Activated T-cell treated with anti-CD3 and anti-CD28 coated beads, Interleukin-2, amount 50 U/mL, for 72 hours (primary cell): ENCODE measurements at places on chromosomes 4 and X. TPM values are rescaled to one million over a fixed set of nuclear protein-coding genes. Genes with fewer than 3 reads are reported as not detected.
A peak's percentile ranks its signal among the peaks of the same experiment; 100 is the strongest.

- peaks cover 20% of the 10 kb centered on the region for H3K27me3 ChIP-seq
- H3K27ac ChIP-seq: no peak overlapping the region
- DNase-seq: no peak
- H3K4me3 ChIP-seq: no peak overlapping the region
- H3K36me3 ChIP-seq: no peaks in the 10 kb centered on the region
- no peaks in the 10 kb centered on the region for H3K4me1 ChIP-seq
These were observed 42.6 kb downstream of the SHROOM4 start for GRCh38 chrX:50771382-50771781.

DNA sequence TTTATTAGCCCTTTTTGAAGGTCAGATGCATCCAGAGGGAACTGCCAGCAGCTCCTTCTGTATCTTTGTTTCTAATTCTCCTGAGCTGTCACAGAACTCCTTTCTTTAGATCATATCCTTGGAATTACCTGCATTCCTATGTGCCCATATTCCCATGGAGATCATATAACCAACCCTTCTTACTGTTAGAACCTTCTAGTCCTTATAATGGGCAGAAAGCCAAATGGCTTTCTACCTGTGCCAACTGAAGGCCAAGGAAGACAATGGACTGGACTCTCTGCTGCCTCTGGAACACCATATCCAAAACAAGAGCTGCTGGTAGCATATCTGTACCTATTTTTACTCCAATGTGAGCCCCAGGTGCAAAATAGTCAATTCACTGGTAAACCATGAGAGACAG is 60.7 kb downstream of the TBC1D9 start:
- no peaks in the 10 kb centered on the region for H3K36me3 ChIP-seq
- H3K4me3 ChIP-seq: no peak overlapping the region
- H3K4me1 ChIP-seq: no peaks in the 10 kb centered on the region
- H3K27me3 ChIP-seq: peaks cover 7% of the 10 kb centered on the region
- DNase-seq: no peak

GRCh38 chr4:125353131-125353530 is 38.4 kb downstream of the FAT4 start:
- H3K27ac ChIP-seq: no peak overlapping the region
- H3K27me3 ChIP-seq: no peaks in the 10 kb centered on the region
- no peak overlapping the region for H3K4me3 ChIP-seq
- no peaks in the 10 kb centered on the region for H3K4me1 ChIP-seq
- no peaks in the 10 kb centered on the region for H3K36me3 ChIP-seq
- no peak for DNase-seq

DNA sequence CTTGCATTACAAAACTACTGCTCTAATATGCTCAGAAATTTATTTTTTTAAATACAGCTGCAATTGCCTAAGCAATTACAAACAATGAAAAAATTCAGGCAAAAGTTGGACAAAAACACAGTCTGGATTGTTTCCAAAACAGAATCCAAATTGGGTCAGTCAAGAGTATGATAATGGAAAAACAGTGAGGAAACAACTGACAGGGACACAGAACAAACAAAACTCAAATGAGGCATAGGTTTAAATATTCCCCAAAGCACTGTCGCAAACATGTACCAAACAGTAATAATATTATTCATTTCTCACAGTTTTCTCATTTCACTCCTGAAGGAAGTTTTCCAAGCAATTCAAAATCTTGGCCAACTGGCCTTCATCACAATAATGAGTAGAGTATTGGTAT is 386.6 kb downstream of the CENPC start:
- no peaks in the 10 kb centered on the region for H3K27me3 ChIP-seq
- H3K27ac ChIP-seq: no peak overlapping the region
- no peak for DNase-seq
- H3K4me3 ChIP-seq: no peak overlapping the region

DNA sequence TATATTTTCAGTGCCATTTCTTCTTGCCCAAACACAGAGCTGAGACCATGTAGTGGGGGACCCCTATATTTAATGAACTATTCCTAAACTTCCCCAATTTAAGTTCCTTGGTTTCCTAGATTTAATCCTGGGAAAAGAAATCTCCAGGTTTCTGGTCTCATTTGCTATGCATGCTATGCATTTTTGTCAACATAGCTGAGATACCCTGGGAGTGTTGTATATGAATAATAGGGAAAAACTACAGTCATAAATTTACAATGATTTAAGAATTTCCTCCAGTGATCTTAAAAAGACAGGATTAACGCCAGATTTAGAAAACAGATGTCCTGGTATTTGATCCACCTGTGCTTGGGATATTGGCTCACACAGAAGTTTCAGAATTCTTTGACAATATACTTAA is 136.8 kb upstream of the RAPGEF2 start:
- no peaks in the 10 kb centered on the region for H3K4me1 ChIP-seq
- H3K4me3 ChIP-seq: no peak overlapping the region
- H3K27ac ChIP-seq: no peak overlapping the region
- H3K36me3 ChIP-seq: no peaks in the 10 kb centered on the region
- no peak for DNase-seq

DNA sequence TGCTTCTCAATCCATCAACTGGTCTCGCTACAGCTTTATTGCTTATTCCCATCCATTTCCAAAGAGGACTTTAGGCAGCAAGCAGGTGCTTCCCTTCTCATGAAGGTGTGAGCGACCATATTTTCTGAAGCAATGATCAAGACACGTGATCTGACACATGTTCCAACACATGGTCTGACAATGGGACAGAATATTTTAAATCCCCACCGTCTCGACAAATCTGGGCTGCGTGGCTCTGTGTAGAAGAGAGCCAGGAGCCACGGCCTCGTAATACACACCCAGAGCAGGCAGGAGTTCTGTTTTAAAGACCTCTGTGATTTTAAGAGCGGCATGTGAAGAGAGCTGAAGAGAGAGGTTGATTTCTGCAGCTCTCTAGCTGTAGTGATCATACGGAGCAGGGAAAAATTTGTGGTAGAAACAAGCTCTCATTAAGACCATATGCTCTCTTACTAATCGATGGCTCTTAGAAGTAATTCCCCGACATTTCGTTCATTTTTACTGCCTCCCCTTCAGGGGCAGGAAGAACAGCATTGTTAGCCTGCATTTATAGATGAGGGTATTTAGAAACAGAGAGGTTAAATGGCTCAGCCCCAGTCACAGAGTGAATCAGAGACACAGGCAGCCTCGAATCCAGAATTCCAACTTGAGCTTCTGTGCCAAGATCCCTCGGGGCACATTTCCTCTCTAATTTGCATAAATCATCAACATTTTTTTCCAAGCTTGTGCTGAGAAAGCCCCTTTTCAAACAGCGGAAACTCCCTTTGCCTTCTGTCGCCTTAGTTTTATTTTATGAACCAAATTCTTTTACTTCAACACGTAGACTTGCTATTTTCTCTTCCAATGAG is 91.0 kb upstream of the BCOR start:
- H3K27me3 ChIP-seq: peaks cover 7% of the 10 kb centered on the region
- no peak for DNase-seq
- H3K4me1 ChIP-seq: peaks cover 18% of the 10 kb centered on the region
- H3K27ac ChIP-seq: peak overlapping the region; percentile 33
- peaks cover 10% of the 10 kb centered on the region for H3K36me3 ChIP-seq

Gene FRMD7
- total RNA-seq: not detected

Gene CXXC4
- 0.07 TPM for total RNA-seq

Gene IKBKG
- 38.4 TPM for total RNA-seq
